ENCODE measurements at places on chromosomes 2 and 18.

DNA sequence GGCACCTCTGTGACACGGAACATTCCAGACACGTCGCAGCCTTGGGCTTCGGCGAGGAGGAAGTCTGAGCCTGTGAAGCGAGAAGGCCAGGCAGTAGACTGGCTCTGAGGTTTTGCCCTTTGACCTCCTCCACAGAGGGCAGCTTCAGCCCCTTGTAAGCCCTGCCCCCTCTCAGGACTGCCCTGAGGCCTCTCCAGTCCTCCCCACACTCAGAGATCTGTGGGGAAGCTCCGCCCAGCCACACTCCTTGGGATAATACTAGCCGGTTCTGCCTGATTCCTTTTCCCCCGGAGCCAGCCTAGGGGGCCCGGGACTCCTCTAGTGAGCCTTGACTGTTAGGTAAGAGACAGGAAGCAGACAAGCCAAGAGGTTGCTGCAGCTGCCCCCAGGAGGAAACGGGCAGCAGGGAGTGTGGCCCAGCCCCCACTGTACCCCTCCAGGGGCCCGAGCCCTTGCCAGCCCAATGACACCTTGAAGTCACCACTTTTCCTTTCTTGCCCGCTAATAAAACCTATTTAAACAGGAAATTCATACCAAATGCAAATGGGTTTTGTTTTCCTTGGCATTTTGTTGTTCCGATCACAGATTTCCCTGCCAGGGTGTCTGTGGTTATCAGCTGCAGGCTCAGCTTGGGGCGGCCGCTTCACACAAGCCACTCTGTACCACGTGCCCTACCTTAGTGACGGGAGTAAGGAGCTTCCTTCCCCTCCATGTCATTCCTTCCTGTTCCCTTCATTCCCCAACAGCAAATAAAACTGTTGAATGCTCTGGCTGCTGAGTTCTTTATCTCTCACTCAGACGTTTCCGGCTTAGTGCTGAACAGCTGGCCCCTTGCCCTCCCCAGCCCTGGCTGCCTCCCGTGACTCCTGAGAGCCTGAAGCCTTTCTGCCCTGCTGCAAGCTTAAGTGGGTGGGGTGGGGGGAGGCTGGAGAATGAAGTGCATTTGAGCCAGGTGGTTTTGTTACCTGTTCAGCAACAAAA lies 124.7 kb downstream of the CABLES1 start:
- DNase-seq = no peak

DNA sequence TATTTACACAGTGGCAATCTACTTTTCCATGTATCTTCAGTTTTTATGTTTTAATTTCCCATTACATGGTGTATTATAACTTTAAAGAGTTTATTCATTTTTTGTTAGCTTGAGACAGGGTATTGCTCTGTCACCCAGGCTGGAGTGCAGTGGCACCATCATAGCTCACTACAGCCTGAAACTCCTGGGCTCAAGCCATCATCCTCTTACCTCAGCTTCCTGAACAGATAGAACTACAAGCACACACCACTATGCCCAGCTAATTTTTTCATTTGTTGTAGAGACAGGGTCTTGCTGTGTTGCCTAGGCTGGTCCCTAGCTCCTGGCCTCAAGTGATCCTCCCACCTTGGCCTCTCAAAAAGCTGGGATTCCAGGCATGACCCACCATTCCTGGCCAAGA lies 66.8 kb downstream of the COA5 start:
- DNase-seq = no peak

DNA sequence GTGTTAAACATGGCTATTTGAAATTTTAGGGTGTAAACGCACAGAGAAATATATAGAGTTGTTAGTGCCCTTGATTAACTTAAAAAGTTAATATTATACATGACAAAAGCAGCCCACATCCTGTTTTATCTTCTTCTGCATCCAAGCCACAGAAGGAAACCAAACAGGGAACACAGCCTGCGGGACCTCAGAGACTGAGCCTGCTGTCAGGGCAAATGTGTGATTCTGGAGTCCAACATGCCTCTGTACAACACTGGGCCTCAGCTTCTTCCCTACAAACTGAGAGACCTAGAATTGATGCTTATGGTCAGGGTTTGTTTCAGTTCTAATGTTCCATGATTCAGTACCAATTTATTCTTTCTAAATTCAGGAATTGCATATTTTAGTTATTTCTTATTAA lies 404.7 kb downstream of the FBXO15 start:
- no peak for DNase-seq

DNA sequence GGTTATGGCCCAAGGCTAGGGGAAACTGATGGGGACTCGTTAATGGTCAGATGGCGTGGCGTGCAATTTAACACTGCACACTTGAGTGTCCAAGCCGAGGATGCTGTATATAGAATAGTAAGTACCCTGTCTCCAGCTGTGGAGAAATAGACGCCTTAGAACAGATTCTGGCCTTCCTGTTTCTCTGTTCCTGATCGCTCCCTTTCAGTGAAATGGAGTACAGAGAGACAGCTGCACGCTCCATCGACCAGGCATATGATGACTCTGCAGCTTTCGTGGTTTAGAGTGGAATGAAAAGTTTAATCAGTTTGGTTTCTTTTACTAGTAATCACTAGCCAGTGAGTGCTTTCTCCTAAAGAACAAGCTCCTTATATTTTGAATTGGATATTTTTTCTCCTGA lies 213.4 kb downstream of the NEDD4L start:
- no peak for DNase-seq

GRCh38 chr2:196200557-196200956 lies 29.2 kb upstream of the STK17B start:
- DNase-seq = no peak

- DNase-seq = no peak
Observed at GRCh38 chr2:56049233-56049845, 125.8 kb upstream of the EFEMP1 start.

DNA sequence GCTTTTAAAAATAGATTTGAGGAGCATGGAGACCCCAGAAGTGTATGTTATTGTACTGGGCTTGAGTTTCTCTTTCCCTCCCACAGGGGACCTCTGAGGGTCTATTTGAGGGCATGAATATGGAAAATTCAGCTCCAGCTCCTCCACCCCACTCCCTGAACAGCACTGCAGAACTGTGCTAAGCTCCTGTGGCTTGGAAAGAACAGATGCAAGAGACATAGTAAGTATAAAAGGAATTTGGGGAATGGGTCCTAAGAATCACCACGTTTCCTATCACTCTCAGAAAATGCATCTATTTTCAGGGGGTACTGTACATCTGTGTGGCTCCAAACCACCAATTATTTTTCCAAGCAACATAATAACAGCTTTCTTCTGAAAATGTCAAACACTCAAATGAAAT lies 416.1 kb downstream of the ZNF521 start:
- no peak for DNase-seq

DNA sequence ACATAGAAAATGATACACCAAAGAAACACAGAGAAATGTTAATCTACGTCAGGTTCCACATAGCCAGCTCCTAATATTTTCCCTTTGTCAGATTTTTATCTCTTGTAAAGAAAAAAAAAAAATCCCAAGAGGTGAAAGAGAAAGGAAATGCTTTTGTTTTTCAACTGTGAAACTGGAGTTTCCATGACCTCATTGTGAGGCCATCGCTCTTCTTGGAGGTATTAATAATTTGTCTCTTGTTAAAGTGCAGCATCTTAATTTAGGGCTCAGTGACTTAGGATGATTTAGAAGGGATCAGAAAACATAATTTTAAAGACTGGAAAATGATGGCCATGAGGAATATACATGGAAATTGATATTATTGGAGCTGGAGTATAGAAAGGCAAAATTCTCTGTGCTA lies 21.7 kb downstream of the ARHGAP28 start:
- no peak for DNase-seq

GRCh38 chr2:57842531-57842930 lies 204.1 kb upstream of the VRK2 start:
- no peak for DNase-seq

DNA sequence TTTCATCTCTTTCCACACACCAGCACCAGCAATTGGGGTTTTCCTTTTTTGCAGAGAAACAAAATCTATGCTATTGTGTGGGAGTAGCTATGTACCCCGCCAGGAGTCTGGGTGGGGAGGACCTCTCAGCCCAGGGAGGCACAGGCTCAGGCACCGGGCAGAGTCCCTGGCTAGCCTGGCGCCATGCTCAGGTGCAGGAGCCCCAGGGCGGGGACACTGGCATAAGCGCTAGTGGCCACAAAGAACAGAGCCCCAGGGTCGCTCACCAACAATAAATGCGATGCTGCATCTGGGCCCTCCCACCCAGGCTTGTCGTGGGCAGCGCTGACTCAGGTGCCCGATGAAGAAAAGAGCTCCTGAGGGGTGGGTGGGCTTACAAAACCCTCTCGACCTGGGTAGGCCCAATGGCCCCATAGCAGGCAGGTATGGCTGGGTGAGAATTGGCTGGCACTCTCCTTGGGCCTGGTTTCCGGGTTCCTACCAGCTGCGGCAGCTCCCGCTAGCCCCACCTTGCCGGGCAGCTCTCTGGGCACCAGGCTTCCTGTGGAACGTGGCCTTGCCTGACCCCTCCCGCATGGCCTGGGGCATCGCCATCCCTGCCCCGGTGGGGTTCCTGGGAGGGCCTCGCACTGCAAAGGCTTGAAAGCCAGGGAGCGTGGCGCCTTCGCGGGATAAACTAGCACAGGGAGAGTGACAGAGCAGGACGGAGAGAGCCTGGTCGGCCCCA lies 31.8 kb upstream of the COL6A3 start:
- no peak for DNase-seq

GRCh38 chr2:43441195-43441594 lies 154.6 kb downstream of the THADA start:
- no peak for DNase-seq

DNA sequence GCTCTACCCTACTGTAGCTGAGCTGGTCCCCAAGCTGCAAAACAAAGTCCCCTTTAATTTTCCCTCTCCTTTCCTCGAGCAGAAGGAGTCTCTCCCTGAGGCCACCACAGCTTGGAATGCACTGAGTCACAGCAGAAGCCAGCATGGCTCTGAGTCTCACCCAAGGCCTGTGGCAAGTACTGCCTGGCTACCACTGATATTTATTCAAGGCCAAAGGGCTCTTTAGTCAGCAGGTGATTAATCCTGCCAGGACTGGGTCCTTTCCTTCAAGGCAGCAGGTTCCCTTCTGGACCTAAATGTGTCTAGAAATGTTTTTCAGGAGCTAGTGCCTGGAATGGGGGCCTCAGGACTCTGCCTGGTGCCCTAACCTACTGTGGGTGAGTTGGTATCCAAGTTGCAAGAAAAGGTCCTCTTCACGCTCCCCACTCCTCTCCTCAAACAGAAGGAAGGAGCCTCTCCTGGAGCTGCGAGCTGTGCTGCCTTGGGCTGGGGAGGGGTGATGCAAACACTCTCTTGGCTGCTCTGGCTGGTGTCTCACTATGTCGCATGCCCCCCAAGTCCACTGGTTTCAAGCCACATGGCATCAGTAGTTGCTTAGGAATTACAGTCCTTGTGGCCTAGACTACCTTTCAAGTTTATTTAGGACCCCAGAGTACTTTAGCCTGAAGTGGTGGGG lies 53.4 kb downstream of the CD28 start:
- no peak for DNase-seq

DNA sequence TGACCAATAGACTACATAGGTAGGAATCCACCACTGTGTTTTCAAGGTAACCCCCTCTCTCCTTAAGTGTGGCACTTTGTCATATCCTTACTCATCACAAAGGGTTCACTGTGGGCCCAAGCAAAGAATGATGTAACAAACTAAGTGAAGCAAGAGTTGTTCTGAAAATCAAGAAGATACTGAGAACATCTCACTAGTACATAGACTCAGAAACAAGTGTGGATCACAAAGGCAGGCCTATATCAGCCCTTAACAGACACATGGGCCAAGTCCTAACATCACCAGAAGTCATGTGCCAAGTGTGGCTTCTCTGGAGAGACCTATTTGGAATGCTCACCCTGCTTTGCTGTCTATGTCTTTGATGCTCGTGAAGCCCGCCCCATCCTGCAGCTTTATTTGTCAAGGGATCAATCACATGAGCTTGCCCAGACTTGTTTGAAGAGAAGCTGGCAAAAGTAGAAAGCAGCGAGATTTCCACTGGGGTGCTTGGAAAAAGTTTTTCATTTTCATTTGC lies 131.2 kb upstream of the TTC39C start:
- DNase-seq = no peak

DNA sequence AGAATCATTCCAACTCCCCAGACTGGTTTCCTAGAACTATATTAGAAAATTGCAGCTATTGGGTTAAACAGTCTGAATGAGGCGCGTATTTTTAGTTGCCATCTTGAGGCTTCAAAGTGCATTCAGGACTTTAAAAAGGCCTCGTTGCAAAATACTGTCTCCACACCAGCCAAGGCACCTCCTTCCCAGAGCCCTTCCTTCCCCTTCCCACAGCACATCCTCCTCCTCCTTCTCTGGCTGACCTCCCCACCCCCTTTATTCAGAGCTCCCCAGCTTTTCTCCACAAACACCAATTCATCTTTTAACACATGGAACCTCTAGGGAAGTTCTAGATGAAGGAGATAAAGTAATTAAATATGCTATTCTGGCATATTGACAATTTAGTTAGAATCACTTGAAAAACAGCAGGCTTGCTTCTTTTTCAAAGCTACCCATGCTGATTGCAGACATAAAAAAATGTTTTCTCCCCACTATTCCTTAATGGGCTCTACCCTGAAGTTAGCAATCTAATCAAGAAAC lies 90.3 kb downstream of the RTP5 start:
- no peak for DNase-seq

DNA sequence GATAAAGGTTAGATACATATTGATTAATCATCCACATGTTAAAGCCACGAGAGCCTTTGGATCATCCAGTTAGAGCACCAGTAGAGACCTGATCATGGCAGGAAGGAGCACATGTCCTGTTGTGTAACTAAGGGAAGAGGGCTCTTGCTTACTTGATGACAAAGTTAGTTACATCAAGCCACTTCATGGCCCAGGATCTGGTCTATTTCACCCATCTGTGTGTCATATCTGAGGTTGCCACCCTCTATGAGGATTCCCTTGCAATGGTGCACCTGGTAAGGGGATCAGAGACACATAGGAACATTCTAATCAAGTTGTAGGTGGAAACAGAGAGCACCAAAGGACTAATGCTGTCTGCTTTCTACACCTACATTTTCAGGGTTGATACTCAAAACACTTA lies 6.7 kb downstream of the ANKAR start:
- no peak for DNase-seq

GRCh38 chr2:236967499-236967783 lies 118.2 kb upstream of the COPS8 start:
- no peak for DNase-seq

- DNase-seq = no peak
Observed at GRCh38 chr18:9354256-9354655, 19.7 kb downstream of the TWSG1 start.

GRCh38 chr2:199064201-199064600 lies 393.5 kb downstream of the SATB2 start:
- DNase-seq = no peak

DNA sequence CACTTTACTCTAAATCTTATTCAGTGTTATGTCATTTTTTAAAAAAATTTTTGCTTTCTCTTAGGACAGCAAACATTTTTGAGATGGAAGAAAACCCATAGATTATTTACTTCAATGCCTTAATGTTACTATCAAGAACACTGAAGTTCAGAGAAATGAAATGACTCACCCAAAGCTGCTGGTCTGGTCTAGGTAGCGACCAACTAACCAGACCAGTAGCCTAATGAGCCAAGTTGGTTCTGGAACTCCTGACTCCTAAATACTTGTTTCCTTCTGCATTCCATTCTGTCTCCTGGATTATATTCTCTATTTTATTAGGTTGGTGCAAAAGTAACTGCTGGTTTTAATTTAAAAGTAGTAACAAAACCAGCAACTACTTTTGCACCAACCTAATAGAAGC lies 35.4 kb downstream of the SLC8A1 start:
- DNase-seq = no peak
